Aorta (tissue), 5 donors: ENCODE measurements at places on chromosomes 16 and 17. TPM values are rescaled to one million over a fixed set of nuclear protein-coding genes. Genes with fewer than 3 reads are reported as not detected.

Gene FOXC2
- total RNA-seq = 45.4 TPM

Gene RGS9
- total RNA-seq = 3.0 TPM

- no peak for DNase-seq
- H3K4me1 ChIP-seq = no peaks in the 10 kb centered on the region
These were observed 2.1 kb upstream of the SLC2A4 start for GRCh38 chr17:7279448-7279847.

GRCh38 chr16:11757671-11758545 is 15.3 kb upstream of the TXNDC11 start:
- peaks cover 17% of the 10 kb centered on the region for H3K36me3 ChIP-seq
- no peak overlapping the region for H3K4me3 ChIP-seq
- H3K27me3 ChIP-seq = no peaks in the 10 kb centered on the region
- peak overlapping the region; percentile 81 for H3K27ac ChIP-seq
- H3K4me1 ChIP-seq = no peaks in the 10 kb centered on the region

GRCh38 chr16:87844120-87844733 is 25.1 kb downstream of the SLC7A5 start:
- H3K4me1 ChIP-seq = no peaks in the 10 kb centered on the region
- no peaks in the 10 kb centered on the region for H3K27me3 ChIP-seq
- DNase-seq = no peak
- H3K36me3 ChIP-seq = no peaks in the 10 kb centered on the region

DNA sequence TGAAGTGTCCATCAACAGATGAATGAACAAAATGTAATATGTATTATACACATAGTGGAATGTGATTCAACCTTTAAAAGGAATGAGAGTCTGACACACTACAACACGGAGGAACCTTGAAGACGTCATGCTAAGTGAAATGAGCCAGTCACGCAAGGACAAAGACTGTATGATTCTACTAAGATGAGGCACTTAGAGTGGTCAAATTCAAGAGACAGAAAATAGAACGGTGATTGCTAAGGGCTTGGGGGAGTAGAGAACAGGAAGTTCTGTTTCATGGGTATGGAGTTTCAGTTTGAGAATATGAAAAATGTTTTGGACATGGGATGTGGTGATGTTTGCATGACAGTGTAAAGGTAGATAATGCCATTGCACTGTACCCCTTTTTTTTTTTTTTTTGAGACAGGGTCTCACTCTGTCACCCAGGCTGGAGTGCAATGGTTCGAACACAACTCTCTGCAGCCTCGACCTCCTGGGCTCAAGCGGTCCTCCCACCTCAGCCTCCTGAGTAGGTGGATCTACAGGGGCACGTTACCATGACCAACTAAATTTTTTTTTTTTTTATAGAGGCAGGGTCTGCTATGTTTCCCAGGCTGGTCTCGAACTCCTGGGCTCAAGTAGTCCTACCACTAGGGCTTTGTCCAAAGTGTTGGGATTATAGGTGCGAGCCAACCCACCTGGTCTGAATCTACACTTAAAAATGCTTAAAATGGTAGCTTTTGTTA is 2.9 kb upstream of the CCDC102A start:
- H3K36me3 ChIP-seq = no peaks in the 10 kb centered on the region
- H3K4me3 ChIP-seq = no peak overlapping the region
- DNase-seq = peak; percentile 35
- H3K27me3 ChIP-seq = no peaks in the 10 kb centered on the region
- no peak overlapping the region for H3K27ac ChIP-seq
- H3K4me1 ChIP-seq = no peaks in the 10 kb centered on the region

DNA sequence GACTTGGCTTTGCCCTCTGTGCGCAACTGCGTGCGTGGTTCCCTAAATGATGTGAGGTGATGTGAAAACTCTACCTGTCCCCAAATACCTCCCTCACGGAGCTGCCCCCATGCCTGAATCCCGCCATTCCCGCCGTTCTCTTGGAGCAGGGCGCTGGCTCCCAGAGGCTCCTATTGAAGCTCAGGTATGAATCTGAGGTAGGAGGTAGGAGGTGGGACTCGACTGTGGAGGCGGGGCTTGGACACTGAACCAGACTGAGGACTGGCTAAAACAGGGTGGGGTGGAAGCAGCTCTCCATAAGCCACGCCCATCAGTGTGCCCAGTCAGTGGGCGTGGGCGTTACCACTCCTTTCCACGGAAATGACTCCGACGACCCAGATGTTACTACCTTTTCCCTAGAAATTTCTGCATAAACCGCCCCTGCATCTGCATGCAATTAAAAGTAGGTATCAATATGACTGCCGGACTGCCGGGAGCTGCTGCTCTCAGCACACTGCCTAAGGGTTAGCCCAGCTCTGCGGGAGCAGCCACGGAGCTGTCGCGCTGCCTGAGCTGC is 41.0 kb downstream of the FOXL1 start:
- no peaks in the 10 kb centered on the region for H3K36me3 ChIP-seq
- no peak overlapping the region for H3K27ac ChIP-seq
- H3K4me1 ChIP-seq = peaks cover 6% of the 10 kb centered on the region
- DNase-seq = peak; percentile 81
- peak overlapping the region; percentile 2 for H3K4me3 ChIP-seq

DNA sequence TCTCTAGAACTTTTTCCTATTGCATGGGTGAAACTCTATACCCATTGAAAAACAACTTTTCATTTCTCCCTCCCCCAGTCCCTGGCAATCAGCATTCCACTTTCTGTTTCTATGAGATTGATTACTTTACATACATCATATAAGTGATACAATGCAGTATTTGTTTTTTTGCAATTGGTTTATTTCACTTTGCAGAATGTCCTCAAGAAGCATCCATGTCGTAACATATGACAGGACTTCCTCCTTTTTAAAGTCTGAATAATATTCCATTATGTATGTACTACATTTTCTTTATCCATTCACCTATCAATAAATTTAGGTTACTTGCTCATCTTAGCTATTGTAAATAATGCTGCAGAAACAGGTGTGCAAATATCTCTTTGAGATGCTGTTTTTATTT is 8.8 kb downstream of the IL21R start:
- H3K27me3 ChIP-seq = no peaks in the 10 kb centered on the region
- no peaks in the 10 kb centered on the region for H3K4me1 ChIP-seq
- no peak overlapping the region for H3K4me3 ChIP-seq
- no peak for DNase-seq
- H3K36me3 ChIP-seq = no peaks in the 10 kb centered on the region
- no peak overlapping the region for H3K27ac ChIP-seq

DNA sequence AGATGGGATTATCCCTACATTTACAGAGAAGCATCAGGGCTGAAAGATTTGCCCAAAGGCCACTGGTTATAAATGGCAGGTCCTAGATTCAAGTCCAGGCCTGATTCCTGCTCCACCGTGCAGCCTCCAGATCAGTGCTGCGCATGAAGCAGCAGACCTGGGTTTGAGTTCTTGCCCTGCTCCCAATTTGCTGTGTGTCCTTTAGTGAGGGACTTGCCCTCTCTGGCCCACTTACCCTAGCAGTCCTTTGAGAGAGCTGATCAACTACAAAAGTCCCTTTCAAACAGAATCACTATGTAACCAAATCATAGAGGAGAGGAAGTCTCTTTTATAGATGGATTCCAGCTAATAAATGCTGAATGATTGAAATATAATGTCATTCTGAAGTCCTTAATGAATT is 200.4 kb downstream of the RAB11FIP4 start:
- H3K4me1 ChIP-seq = peaks cover 11% of the 10 kb centered on the region
- no peak overlapping the region for H3K4me3 ChIP-seq
- no peaks in the 10 kb centered on the region for H3K27me3 ChIP-seq

GRCh38 chr17:49845321-49845720 is 2.5 kb downstream of the TAC4 start:
- DNase-seq = peak; percentile 73
- no peak overlapping the region for H3K27ac ChIP-seq
- H3K4me3 ChIP-seq = no peak overlapping the region
- H3K4me1 ChIP-seq = no peaks in the 10 kb centered on the region

GRCh38 chr17:82901356-82901755 is 61.5 kb upstream of the ZNF750 start:
- no peaks in the 10 kb centered on the region for H3K36me3 ChIP-seq
- no peaks in the 10 kb centered on the region for H3K27me3 ChIP-seq
- H3K27ac ChIP-seq = no peak overlapping the region
- no peaks in the 10 kb centered on the region for H3K4me1 ChIP-seq
- DNase-seq = peak; percentile 14

DNA sequence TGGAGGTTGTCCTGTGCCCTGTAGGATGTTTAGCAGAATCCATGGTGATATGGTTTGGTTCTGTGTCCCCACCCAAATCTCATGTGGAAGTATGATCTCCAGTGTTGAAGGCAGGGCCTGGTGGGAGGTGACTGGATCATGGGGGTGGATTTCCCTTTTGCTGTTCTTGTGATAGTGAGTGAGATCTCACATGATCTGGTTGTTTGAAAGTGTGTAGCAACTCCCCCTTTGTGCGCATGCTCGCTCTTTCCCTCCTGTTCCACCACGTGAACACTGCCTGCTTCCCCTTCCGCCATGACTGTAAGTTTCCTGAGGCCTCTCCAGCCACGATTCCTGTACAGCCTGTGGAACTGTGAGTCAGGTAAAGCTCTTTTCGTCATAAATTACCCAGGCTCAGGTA is 61.9 kb downstream of the ARHGAP17 start:
- H3K27ac ChIP-seq = no peak overlapping the region
- no peak for DNase-seq
- H3K36me3 ChIP-seq = peaks cover 15% of the 10 kb centered on the region
- no peaks in the 10 kb centered on the region for H3K27me3 ChIP-seq
- H3K4me1 ChIP-seq = no peaks in the 10 kb centered on the region
- no peak overlapping the region for H3K4me3 ChIP-seq

GRCh38 chr16:62814891-62815290 is 778.7 kb upstream of the CDH8 start:
- no peaks in the 10 kb centered on the region for H3K36me3 ChIP-seq
- no peak overlapping the region for H3K27ac ChIP-seq
- no peak for DNase-seq
- no peak overlapping the region for H3K4me3 ChIP-seq
- H3K4me1 ChIP-seq = no peaks in the 10 kb centered on the region
- no peaks in the 10 kb centered on the region for H3K27me3 ChIP-seq
